Osteocyte (in vitro differentiated cells): ENCODE measurements at places on chromosomes 6 and 20. TPM values are rescaled to one million over a fixed set of nuclear protein-coding genes. Genes with fewer than 3 reads are reported as not detected.

GRCh38 chr6:150875841-150876240 lies 10.3 kb downstream of the MTHFD1L start:
- no peak for DNase-seq
- peak overlapping the region; percentile 32 for H3K27ac ChIP-seq

DNA sequence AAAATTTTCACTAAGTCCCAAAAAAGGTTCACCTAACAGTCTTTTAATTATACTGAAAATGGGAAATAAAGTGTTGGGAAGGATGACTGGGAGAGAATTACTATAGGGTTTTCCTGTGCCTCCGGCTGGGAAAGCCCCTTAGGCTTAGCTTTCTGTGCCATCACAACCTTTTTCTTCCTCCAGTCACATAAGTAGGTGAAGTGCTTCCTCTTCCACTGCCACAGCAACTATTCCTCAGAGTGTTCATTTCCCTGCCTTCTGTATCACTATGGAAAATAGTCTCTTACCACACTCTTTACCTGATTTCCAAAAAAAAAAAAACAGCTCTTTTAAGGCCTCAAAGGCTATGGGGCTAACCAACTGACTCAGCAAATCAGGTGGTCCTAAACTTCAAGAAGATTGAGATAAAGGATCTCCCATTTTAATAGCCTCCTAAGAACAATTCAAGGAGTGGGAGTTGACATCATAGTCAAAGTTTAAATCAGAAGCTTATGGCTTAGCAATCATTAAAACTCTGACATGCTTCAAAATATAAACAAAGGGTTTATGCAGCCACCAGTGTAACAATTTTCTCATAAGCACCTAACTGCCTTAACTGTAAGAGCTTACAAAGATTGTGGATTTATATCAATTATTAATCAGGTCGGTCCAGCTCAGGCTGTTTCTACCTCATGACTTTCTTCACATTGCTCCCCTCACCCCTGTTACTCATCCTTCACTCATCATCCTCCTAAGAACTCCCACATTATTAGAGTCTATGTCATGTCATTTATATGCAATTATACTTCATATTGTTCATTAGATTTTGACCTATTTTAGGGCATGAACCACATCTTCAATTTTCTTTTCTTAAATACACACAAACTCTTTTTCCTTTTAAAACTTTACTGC lies 95.3 kb downstream of the RNGTT start:
- H3K4me3 ChIP-seq = peak overlapping the region; percentile 16
- no peaks in the 10 kb centered on the region for H3K36me3 ChIP-seq
- DNase-seq = no peak
- no peaks in the 10 kb centered on the region for H3K27me3 ChIP-seq

- peak within 1 kb of the TSS; percentile 77 for H3K4me3 ChIP-seq
- no peaks in the 10 kb centered on the region for H3K36me3 ChIP-seq
- DNase-seq = no peak
Observed at GRCh38 chr6:17101422-17102257, at the start of gene STMND1. Gene STMND1 (plus strand): TSS chr6:17102050. CDS start chr6:17102258, 208 bp downstream.

DNA sequence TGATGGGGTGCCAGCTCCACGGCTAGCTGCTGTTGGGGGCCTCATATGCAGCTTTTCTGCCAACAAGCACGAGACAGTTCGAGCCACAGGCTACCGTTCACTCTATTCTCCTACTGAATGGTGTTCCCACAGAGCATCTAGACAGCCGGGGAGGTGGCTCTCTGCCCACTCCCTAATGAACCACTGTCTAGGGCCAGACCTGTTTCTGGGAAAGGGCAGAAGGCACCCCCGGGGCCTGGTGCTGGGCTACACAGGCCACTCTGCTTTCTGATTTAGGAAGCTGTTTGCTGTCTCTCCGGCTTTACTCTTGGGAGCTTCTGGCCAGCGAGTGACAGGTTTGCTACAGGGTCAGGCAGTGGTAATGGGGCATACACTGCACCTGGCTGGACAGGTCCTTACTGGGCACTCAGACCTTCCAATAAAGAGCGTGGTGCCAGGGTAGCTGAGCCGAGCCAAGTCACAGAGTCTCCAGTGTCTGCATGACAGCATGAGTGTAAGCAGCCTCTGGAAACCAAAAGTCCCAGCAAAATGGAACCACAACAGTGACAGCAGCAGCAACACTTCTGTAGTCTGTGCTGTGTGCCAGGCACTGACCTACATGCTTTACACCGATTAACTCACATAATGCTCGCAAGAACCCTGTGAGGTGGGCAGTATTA lies 8.4 kb downstream of the CCDC167 start:
- peaks cover 3% of the 10 kb centered on the region for H3K36me3 ChIP-seq
- no peak for DNase-seq
- no peaks in the 10 kb centered on the region for H3K27me3 ChIP-seq
- no peak overlapping the region for H3K27ac ChIP-seq

- peaks cover 5% of the 10 kb centered on the region for H3K4me1 ChIP-seq
- peak; percentile 85 for DNase-seq
- H3K36me3 ChIP-seq = no peaks in the 10 kb centered on the region
- H3K27ac ChIP-seq = peak overlapping the region; percentile 38
- H3K4me3 ChIP-seq = no peak overlapping the region
Observed at GRCh38 chr6:10801224-10801848, 37.0 kb downstream of the MAK start.

DNA sequence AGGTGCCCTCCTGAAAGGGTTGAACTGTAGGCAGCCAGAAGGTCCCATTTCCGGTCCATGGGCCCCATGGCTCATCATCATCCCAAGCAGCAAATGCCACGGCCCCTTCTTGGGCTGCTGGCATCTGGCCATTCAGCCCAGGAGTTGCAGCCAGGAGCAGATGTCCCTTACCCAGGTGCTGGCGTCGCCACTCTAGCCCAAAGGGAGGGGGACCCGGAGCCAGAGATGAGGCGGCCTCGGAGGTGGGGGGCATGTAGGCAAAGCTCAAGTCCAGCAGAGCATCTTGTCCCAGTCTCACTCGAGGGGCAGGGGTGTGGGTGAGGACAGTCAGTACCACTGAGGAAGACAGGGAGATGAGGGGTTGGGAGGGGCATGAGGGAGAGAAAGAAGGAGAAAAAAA lies 6.3 kb upstream of the RGL2 start:
- H3K36me3 ChIP-seq = peaks cover 18% of the 10 kb centered on the region
- DNase-seq = no peak
- no peak overlapping the region for H3K4me3 ChIP-seq
- no peak overlapping the region for H3K27ac ChIP-seq
- no peaks in the 10 kb centered on the region for H3K27me3 ChIP-seq

DNA sequence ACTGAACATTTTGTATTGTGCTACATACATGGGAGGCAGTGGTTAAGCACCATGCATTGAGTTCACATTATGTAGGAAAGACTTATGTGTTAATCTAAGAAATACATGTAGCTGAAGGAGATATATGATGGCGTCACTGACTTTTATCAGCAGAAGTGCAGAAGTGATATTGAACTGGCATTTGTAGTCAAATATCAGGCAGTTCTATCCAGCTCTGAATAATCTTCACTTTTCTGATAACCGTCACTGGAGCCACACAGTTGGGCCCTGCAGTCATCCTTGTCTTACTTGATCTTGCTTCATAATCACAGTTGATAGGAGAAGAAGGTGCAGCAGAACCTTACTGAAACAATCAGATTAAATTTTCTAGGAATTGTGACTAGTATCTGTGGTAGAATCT lies 26.4 kb downstream of the CRISP1 start:
- H3K27me3 ChIP-seq = peaks cover 4% of the 10 kb centered on the region
- no peaks in the 10 kb centered on the region for H3K36me3 ChIP-seq
- DNase-seq = no peak
- no peak overlapping the region for H3K4me3 ChIP-seq
- no peaks in the 10 kb centered on the region for H3K4me1 ChIP-seq

GRCh38 chr6:31366693-31367470 lies 9.9 kb upstream of the HLA-B start:
- H3K36me3 ChIP-seq = peaks cover 3% of the 10 kb centered on the region
- peaks cover 7% of the 10 kb centered on the region for H3K4me1 ChIP-seq
- peak; percentile 95 for DNase-seq
- peaks cover 86% of the 10 kb centered on the region for H3K27me3 ChIP-seq

DNA sequence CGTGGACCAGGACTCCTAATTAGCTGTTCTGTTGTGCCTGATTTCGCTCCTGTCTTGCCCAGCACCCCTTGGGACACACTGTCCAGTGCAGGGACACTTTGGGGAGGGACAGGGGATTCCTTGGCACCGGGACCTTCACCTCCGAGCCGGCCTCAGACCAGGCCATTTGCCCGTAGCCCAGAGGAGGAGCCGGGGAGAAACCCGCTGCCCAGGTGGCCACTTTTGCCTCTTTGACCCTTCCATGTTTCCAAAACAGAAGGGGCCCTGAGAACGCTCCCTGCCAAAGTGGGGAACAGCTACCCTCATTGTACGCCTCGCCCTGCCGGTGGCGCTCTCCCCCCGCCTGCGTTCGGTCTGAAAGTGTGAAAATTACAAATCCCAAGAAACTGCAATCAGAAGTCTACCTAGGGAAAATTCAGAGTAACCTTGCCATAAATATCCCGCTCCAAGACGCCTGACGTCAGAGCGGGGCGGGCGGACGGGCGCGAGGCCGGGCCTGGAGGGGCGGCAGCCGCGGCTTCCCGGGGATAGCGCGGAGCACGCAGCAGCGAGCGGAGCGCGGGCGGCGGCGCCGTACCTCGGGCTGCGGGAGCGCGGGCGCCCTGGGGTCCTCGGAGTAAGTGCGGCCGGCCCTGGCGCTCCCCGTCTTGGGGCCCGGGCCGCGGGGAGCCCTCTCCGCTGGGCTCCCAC lies at the start of gene DAAM2:
Gene DAAM2 (plus strand): TSS at position 527 of the 690 bp plus-strand sequence. CDS start 63,927 bp downstream, outside the sequence.
- DNase-seq = no peak
- peaks cover 20% of the 10 kb centered on the region for H3K36me3 ChIP-seq
- H3K27ac ChIP-seq = peak within 1 kb of the TSS; percentile 92
- peak within 1 kb of the TSS; percentile 93 for H3K4me3 ChIP-seq
- H3K27me3 ChIP-seq = no peaks in the 10 kb centered on the region
- peaks cover 49% of the 10 kb centered on the region for H3K4me1 ChIP-seq

GRCh38 chr6:126947070-126947469 lies 171.4 kb upstream of the RSPO3 start:
- no peaks in the 10 kb centered on the region for H3K4me1 ChIP-seq
- H3K4me3 ChIP-seq = no peak overlapping the region
- no peak overlapping the region for H3K27ac ChIP-seq
- no peak for DNase-seq
- no peaks in the 10 kb centered on the region for H3K36me3 ChIP-seq
- H3K27me3 ChIP-seq = peaks cover 10% of the 10 kb centered on the region

GRCh38 chr6:26304797-26305640 lies 60.0 kb upstream of the BTN3A2 start:
- DNase-seq = peak; percentile 89
- H3K4me1 ChIP-seq = peaks cover 14% of the 10 kb centered on the region
- peak overlapping the region; percentile 80 for H3K4me3 ChIP-seq
- H3K36me3 ChIP-seq = no peaks in the 10 kb centered on the region
- peaks cover 3% of the 10 kb centered on the region for H3K27me3 ChIP-seq

DNA sequence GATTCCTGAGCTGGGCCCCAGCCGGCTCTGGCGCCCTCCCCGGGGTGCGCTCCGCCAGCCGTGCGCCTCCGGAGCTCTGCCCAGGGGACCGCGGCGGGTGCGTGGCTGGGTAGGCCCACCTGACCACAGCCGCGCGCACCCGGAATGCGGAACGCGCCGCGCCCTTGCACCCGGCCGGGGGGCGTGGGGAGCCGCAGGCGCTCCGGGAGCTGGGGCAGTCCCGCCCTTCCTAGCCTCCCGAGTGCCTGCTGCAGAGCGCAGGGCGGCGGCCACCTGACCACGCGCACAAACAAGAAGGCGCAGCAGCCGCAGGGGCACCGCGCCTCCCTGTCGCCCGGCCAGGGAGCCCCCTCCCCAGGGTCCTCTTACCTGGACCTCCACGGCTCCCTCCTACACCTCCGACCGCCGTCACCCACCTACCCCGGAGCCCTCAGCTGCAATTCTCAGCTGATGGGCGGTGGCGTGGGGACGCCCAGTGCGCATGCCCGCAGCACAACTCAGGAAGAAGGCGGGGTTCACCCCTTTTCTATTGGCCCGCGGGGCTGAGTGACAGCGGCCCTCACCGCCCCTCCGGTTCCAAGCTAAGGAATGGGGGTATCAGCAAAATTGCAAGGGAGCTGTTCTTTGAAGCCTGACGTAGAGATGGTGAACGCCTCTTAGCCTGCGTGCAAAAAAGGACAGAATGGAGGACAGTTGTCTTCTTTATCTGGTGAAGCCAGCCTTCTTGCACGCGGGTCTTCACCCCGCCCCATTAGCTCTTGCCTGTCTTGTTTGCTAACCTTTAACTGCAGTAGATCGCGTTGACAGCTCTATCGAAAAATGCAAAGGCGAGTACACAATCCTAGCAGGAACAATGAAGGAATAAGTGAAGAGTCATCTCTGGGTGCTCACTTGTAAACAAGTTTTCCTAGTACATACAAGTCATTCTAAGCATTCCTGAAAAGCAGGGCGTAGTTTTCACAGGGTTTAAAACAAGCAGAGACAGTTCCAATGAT lies at the start of gene STX7:
Gene STX7 (minus strand): TSS at position 479 of the 995 bp plus-strand sequence. CDS start 9,586 bp downstream, outside the sequence.
- peak within 1 kb of the TSS; percentile 86 for H3K27ac ChIP-seq
- H3K27me3 ChIP-seq = peaks cover 18% of the 10 kb centered on the region
- H3K4me1 ChIP-seq = peaks cover 37% of the 10 kb centered on the region
- peaks cover 10% of the 10 kb centered on the region for H3K36me3 ChIP-seq
- peak within 1 kb of the TSS; percentile 98 for H3K4me3 ChIP-seq
- peak; percentile 94 for DNase-seq

- DNase-seq = no peak
- no peaks in the 10 kb centered on the region for H3K27me3 ChIP-seq
- H3K4me3 ChIP-seq = no peak overlapping the region
- H3K4me1 ChIP-seq = no peaks in the 10 kb centered on the region
Observed at GRCh38 chr20:56001106-56001785, 4.1 kb downstream of the CBLN4 start.

DNA sequence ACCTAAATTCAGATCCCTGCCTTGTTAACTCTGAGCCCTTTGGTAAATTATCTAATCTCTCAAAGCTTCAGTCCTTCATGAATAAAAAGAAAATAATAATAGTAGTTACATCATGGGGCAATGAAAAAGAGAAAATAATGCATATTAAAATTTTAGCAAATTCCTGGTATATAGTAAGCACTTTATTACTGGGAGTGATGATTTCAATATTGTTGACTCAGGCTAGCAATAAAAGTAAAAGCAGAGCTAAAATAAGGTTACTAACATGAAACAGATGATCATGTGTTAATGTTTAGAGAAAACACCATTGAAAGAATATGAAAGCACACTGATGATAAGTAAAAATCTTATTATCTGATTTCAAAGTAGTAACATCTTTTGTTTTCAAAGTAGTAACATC lies 13.6 kb downstream of the GINS1 start:
- H3K36me3 ChIP-seq = peaks cover 3% of the 10 kb centered on the region
- DNase-seq = no peak
- H3K27ac ChIP-seq = no peak overlapping the region

DNA sequence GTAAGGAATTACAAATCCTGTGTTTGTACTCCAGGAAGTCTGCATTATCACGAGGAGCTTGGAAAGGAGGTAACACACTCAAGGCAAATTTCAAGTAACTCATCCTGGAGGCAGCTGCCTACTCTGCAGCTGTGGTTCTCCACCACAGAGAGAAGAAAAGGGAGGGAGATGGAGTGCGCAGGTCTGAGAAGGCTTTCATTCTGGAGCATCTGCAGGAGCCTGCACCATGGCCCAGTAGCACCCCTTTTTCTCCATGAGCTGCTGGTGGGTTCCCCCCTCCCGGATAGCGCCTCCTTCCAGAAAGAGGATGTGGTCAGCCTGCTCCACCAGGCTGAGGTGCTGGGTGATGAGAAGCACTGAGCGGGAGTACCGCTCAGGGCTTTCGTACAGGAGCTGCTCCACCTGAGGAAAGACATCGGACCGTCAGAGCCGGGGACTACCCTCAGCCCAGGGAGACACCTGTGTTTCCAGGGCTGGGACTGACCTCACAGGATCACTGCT lies 1.6 kb upstream of the PSMB8 start:
- H3K36me3 ChIP-seq = peaks cover 54% of the 10 kb centered on the region
- peaks cover 18% of the 10 kb centered on the region for H3K4me1 ChIP-seq
- peak overlapping the region; percentile 11 for H3K27ac ChIP-seq
- no peaks in the 10 kb centered on the region for H3K27me3 ChIP-seq
- no peak overlapping the region for H3K4me3 ChIP-seq

Gene SLC17A2
- total RNA-seq = not detected in 2 replicates

Gene DOK5
- 6.6 and 7.4 TPM in 2 replicates for total RNA-seq

Gene EPB41L1
- 31.4 and 36.9 TPM in 2 replicates for total RNA-seq

Gene EPM2A
- 13.6 and 17.6 TPM in 2 replicates for total RNA-seq
